ENCODE measurements at places on chromosomes 16 and 17. TPM values are rescaled to one million over a fixed set of nuclear protein-coding genes. Genes with fewer than 3 reads are reported as not detected.

The P2RX1 gene
- polyA plus RNA-seq = not detected

The P2RX5 gene
- polyA plus RNA-seq = 10.6 TPM

The HBM gene
- not detected for polyA plus RNA-seq

The IL17C gene
- polyA plus RNA-seq = not detected

The KCNG4 gene
- polyA plus RNA-seq = not detected

The DERL2 gene
- 113 TPM for polyA plus RNA-seq

The MYH11 gene
- polyA plus RNA-seq = 0.10 TPM

All from A549 (cell line).